ENCODE measurements at places on chromosomes 11 and 22.

DNA sequence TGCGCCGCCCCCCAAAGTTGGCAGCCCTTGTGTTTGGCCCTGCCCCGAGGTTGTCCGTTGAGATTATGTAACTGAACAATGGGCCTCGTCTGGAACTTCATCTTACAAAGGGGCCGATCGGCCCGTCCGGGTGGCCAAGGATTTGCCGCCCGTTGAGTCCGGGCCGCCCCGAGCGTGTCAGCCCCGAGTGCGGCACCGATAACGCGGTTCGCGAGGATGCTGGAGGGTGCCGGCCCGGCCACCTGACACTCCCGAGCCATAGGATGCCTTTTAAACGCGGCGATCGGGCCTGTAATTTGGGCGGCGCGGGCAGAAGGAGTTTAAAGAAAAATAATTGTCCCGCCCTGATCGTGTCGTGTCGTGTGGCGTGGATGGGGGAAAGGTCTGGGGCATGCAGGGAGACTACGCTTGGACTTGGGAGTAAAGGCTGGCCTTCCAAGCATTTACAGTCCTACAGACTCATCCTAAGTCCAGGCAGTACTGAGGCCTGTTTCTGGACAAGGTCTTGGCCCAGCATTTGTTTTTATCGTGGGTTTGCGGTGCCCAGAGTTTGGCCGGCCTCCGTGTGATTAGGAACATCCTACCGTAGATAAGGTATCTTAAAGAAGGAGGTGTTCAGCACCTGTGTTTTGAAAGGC is 1.3 kb downstream of the WEE1 start:
- DNase-seq: no peak

- no peak for DNase-seq
These were observed 959 bp upstream of the HIPK3 start for GRCh38 chr11:33256031-33256812.

DNA sequence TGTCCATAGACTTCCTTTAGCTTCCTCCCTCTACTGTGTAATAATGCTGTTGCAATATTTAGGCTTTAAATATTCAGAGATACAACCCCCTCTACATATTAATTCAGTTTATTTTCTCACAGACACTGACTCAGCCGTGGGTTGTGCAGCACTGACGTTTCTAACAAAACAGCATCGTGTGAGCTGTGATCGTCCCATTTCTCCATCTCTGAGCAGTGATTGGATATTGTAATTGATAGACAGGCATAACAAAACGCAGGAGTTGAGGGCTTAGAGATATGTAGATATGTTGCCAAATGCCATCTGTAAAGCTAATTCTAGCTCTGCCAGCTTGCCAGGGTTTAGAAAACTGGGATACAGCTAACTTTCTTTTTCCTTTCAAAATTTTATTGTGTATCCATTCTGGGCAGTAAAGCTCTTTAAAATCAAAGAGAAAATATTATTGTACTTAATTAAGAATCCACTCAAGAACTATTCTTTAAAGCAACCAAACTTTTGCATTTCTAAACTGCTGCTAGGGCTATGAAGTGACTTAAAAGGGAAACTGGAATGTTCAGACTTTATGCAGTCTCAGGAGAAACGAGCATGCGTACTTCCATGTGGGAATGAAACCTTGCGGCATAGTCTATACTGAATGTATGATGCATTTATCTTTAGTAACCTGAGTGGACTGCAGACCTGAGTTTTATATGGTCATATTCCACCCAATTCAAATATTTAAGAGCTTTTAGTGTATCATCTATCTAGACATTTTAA is 22.7 kb downstream of the BTBD10 start:
- DNase-seq: peak; percentile 68

DNA sequence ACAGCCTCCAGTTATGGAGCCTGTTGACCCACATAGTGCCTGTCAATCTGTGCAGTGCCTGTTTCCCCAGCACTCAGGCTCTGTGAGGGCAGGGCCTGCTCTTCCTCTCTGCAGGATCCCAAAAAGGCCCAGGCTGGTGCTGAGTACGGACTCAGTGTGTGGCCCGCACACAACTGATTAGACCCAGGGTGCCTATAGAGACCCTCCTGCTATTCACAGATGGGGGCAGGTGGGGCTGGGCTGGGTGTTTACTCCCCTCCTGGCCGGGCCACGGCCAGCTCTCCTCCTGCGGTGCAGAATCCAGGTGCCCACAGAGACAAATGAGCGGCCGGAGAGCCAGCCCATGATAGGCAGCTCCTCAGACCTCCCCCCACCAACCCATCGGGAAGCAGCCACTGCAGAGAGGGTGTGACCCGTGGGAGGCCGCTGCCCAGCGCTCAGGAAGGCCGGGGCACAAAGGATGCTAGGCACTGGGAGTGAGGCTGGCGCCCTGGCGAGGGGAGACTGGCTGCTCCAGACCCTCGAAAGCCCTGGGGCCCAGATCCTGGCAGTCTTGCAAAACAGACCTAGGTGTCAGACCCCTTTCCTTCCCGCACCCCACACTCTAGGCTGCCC is 239.0 kb downstream of the CTTN start:
- DNase-seq: no peak

DNA sequence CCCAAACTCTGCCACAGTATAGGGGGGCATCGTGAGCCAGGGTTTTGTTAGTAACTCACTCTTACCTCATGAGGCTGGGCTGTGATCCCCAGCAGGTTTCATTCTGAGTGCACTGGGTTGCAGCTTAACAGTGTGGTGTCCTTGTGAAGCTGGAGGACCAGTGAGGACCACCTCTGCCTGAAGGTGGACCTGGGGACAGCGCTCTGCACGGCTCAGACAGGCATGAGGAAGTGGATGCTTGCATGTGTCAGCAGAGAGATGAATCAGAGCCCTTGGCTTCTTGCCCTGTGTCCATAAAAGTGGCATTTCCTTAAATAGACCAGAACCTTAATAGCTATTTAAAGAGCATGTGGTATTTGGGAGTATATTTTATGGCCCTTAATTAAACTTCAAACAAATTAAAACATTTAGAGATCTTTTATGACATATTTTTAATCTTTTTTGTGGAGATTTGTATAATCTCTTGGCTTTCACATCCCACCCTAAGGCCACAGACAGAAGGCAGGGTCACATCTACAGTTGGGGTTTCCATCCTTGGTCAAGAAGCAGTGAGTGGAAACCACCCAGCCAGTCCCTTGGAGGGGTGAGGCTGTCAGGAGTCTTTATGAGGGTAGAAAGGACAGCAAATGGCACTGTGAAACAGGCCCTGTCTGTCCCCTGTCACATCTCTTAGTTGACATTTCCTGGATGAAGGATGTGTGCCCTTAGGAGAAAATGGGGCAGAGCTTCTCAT is 24.8 kb upstream of the ADORA2A start:
- DNase-seq: peak; percentile 56

- DNase-seq: no peak
These were observed 663.7 kb upstream of the B3GAT1 start for GRCh38 chr11:135075740-135076139.

- no peak for DNase-seq
These were observed 7.1 kb downstream of the TBX1 start for GRCh38 chr22:19767427-19768341.

GRCh38 chr22:49106096-49106841 is 721.4 kb downstream of the BRD1 start:
- no peak for DNase-seq

DNA sequence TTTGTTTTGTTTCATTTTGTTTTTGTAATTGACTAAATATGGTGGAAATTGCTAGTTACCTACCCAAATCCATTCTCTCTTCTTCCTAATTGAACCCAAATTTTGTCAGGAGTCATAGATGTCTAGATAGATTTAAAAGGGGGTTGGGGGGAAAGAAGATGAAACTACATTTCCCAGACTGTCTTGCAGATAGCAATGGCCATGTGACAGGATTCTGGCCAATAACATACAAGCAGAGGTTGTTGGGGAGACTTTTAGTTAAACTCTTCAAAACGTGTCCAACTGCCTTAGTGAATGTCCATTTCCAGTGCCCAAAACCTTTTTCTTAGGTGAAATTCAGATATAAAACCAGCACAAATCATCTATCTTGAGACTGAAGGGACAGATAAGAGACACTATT is 583.9 kb upstream of the API5 start:
- no peak for DNase-seq

DNA sequence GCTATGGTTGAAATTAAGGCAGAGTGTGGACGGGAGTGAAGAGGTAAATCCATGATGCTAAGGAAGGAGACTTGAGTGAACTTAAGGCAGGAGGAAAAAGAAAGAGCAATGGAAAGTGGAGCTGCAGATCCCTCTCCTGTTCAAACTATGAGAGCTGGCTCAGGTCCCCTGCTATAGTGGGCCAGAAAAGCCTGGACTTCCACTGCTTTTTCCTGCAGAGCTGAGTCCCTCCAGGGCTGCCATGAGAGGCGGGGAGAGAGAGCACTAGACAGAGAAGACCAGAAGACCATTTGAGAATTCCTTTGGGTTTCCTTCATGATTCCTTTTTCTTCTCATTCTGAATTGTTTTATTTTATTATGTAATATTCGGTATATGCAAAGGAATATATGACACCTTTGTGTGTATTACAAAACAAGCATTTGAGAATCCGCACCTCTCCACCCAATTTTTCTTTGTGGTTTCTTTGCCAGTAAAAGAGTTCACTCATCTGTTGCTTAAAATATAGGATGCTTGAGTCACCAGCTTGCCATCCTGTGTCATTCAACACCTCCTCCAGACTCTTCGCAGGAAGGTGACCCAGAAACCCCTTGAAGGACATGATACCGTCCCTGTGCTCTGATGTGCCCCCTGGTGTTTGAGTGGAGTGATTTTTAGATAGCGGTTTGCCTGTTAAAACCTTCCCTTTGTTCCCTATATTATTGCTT is 24.4 kb downstream of the SREBF2 start:
- no peak for DNase-seq

DNA sequence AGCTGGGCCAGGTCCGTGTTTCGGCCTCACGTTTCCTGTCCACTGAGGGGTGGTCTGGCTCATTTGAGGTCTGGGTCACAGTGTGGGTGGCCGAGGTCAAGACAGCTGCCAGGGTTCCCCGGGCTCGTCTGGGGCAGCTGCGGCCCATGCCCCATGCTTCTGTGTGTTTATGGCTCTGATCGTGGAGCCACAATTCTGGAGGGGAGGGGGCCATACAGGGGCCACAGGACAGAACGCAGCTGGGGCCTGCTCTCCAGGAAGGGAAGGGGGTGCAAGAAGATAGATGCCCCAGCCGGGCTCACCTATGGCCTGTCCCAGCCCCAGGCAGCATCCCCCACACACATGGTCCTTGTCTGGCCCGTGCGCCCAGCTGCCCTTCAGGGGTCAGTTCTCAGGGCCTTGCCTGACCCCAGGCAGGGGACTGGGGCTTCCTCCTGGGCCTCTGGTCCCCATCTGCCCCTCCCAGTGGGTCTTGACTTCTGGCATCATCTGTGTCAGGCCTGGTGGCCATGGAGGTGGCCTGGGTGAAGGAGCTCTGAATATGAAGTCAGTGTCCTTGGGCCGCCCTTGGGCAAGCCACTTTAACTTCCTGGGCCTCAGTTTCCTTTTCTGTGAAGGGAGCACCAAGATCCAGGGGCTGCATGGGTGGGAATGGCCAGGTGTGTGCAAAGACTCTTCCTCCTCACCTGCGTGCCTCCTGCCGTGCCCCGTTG is 8.4 kb downstream of the TSPAN32 start:
- no peak for DNase-seq

- no peak for DNase-seq
These were observed 34.7 kb upstream of the FCHSD2 start for GRCh38 chr11:73176874-73177155.

GRCh38 chr22:44783581-44783980 is 31.2 kb downstream of the ARHGAP8 start:
- no peak for DNase-seq

- no peak for DNase-seq
These were observed 4.9 kb downstream of the PC start for GRCh38 chr11:66953081-66953833.

DNA sequence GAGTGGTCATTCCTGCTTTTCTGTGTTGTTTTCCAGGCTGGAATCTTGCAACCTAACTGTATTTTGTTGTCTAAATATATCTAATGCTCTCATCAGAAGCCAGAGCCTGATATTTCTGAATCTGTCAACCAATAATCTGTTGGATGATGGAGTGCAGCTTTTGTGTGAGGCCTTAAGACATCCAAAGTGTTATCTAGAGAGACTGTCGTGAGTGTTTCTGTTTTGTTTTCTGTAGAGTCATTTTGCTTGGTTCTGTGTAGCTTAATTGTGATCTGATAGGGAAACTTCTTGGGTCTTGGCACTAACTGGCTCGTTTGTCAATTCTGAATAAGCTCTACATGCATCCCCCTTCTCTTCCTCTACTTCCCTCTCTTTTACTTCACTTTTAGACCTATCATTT is 31.2 kb upstream of the RBMXL2 start:
- no peak for DNase-seq

GRCh38 chr11:7088921-7089320 is at the start of gene RBMXL2:
TSS of gene RBMXL2 (plus strand) at chr11:7088998. CDS start at chr11:7089121, 123 bp downstream.
- DNase-seq: no peak

GRCh38 chr11:16942342-16942741 is 71.9 kb downstream of the PLEKHA7 start:
- DNase-seq: no peak

DNA sequence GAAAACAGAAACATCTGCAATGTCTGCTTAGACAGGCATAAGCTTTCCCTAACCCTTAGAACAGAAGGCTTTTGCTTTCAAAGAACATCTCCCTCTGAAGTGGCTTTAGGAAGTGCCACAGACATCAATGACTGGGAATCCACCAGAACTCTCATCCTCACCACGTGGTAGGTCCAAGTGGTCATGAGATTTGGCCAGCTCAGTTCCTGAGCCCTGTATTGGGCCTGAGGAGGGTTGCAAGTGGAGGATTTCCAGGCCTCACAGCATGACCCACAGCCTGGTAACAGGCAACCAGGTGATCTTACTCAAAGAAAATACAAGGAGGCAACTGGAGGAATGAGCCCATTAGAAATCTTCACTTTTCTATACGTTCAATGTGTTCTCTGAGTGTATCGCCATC is 1.6 kb downstream of the CASP1 start:
- no peak for DNase-seq
